ENCODE measurements at places on chromosomes 7 and 10. TPM values are rescaled to one million over a fixed set of nuclear protein-coding genes. Genes with fewer than 3 reads are reported as not detected.

The LIPN gene
- total RNA-seq: not detected

The SLC18A3 gene
- not detected for total RNA-seq

The DRGX gene
- not detected for total RNA-seq

The CHRM2 gene
- not detected for total RNA-seq

The ACBD7 gene
- total RNA-seq: 2.8 TPM

The ACTL6B gene
- not detected for total RNA-seq

The CYP2C18 gene
- total RNA-seq: not detected

The MYO1G gene
- 0.11 TPM for total RNA-seq

The CPXM2 gene
- total RNA-seq: 0.42 TPM

The CHST15 gene
- total RNA-seq: 29.2 TPM

The JCAD gene
- 79.7 TPM for total RNA-seq

The SUN3 gene
- not detected for total RNA-seq

The HOXA13 gene
- 0.22 TPM for total RNA-seq

The CDHR1 gene
- total RNA-seq: 0.14 TPM

The LRCH4 gene
- 56.1 TPM for total RNA-seq

The TNS3 gene
- 59.8 TPM for total RNA-seq

The ADRB1 gene
- total RNA-seq: 0.97 TPM

The ZNF503 gene
- total RNA-seq: 2.7 TPM

The DKK1 gene
- 200 TPM for total RNA-seq

The CALML5 gene
- total RNA-seq: not detected

The IKZF1 gene
- total RNA-seq: 0.20 TPM

The ANKRD7 gene
- not detected for total RNA-seq

The C10orf143 gene
- total RNA-seq: 0.44 TPM

The CYP2W1 gene
- not detected for total RNA-seq

The NEUROD6 gene
- total RNA-seq: not detected

The ZNF800 gene
- 35.4 TPM for total RNA-seq

The BLNK gene
- total RNA-seq: not detected

The FBXL13 gene
- 4.6 TPM for total RNA-seq

The GIMAP1 gene
- total RNA-seq: 11.8 TPM

The NOM1 gene
- total RNA-seq: 36.7 TPM

The HPSE2 gene
- total RNA-seq: not detected

The GARIN1A gene
- 3.6 TPM for total RNA-seq

The IFIT1B gene
- not detected for total RNA-seq

The OR2A42 gene
- total RNA-seq: not detected

The SPDYE16 gene
- total RNA-seq: 0.22 TPM

The MARCHF5 gene
- total RNA-seq: 48.0 TPM

The TAF6 gene
- 64.6 TPM for total RNA-seq

The GNAI1 gene
- total RNA-seq: 19.7 TPM

The TAS2R3 gene
- total RNA-seq: 1.3 TPM

The CTAGE8 gene
- 0.49 TPM for total RNA-seq

The LGI1 gene
- not detected for total RNA-seq

The CPN1 gene
- total RNA-seq: not detected

The XRCC2 gene
- 8.5 TPM for total RNA-seq

The ZKSCAN1 gene
- total RNA-seq: 57.8 TPM

The UPK3B gene
- total RNA-seq: 0.97 TPM

The SPDYE3 gene
- total RNA-seq: not detected

The SPDYE9 gene
- total RNA-seq: not detected

The KIN gene
- 14.4 TPM for total RNA-seq

The PNLIPRP1 gene
- not detected for total RNA-seq

The SFRP4 gene
- total RNA-seq: not detected
